ENCODE measurements at places on chromosomes 7 and 10. TPM values are rescaled to one million over a fixed set of nuclear protein-coding genes. Genes with fewer than 3 reads are reported as not detected.
A peak's percentile ranks its signal among the peaks of the same experiment; 100 is the strongest.

- peak; percentile 5 for DNase-seq
Measured at GRCh38 chr10:11024596-11024995, 6.9 kb downstream of the CELF2 start.

DNA sequence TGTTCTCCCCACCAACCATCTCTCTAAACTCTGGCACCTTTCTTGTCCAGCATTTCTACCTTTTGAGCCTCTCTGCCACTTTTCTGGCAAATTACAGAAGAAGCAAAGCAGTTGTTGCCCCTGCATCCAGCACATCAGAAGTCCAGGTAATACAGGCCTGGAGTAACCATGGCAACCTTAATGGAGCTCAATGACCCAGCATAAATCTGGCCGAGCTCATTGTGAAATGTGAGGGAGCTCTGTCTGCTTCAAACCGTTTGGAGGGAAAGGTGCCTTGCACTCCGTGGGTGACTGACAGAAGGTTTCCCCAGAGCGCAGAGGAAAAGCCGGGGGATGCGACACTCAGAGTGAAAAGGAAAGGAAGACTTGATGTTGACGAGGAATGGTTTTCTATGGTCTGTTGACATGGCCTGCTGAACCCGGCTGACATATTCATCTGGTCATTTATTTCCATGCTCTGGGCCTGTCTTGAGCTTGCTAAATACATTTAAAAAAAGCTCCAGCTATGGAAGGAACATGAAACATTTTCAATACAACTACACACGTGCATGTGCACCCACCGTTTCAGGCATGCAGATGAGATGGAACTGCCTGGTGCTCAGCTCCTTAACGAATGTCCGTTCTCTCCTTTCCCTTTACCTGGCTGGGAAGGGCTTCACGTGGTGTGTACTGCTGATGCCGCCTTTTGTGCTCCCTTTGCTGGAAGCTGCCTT lies 74.9 kb downstream of the ADRA2A start:
- DNase-seq = no peak

DNA sequence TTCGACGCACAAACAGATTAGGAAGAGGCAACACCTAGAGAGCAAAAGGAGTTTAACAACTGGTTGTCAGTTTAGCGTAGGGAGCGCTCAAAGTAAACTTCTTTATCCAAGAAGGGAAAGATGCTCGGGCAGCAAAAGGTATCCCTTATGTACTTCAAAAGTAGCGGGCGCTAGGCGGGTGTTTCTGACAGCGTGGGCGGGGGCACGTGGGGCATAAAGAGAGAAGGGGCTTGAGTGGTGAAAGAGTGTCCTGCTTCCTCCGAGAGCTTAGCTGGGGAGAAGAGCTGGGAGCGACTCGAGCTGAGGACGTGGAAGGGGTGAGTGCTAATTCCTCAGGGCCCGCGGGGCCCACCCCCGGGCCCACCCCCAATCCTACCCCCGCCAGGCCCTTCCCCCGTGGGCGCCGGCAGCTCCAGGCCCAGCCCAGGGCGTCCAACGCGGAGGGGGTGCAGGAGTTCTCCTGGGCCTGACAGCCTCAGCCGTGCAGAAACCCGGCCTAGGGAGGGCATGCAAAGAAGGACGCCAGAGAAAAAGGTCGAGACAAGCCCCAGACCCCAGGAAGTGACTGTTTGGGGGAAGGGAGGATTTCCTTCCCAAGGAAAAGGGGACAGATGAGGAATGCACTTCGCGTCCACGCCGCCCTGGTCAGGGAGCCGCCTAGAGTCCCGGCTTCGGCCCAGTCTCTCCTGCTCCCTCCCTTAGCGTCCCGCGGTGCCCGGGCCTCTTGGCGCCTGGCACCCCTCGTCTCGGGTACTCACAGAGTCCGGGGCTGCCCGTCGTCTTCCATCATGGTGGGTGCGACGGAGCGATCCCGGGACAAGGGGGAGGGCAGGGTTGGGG lies 868 bp downstream of the TIAL1 start:
- peak; percentile 34 for DNase-seq

DNA sequence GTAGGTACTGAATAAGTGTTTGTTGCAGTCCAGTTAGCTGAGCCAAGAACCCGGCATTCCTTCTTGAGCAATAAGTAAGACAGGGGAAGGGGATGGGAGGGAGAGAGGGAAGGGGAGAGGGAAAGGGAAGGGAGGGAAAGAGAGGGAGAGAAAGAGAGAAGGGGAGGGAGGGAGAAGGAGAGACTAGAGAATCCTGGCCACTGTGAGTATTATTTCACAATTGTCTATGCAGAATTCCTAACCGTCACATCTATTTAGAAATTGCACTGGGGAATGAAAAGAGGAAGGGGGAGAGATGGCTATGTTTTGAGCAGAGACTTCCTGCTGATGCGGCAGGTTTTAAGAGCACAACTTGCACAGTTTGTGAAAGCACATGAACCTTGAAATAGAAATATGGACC lies 251.4 kb upstream of the ZMIZ1 start:
- no peak for DNase-seq

DNA sequence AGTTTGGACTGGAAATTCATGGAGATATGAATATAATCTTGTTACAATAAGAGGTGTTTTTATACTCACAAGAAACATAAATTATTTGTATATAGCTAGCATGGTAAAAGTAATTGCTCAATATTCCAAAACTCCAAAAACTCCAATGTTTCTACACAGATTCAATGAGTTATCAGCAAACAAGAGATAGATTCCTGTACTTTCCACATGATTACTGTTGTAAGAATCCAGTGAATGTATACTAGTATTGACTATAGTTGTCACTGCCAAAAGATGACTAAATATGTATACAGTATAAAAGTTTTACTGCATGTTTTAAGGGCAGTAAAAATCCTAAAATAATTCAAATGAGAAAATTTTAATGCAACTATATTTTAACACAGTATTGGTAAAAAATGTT lies 10.7 kb downstream of the ATOH7 start:
- no peak for DNase-seq

GRCh38 chr10:67978749-67979148 lies 94.3 kb downstream of the SIRT1 start:
- no peak for DNase-seq

DNA sequence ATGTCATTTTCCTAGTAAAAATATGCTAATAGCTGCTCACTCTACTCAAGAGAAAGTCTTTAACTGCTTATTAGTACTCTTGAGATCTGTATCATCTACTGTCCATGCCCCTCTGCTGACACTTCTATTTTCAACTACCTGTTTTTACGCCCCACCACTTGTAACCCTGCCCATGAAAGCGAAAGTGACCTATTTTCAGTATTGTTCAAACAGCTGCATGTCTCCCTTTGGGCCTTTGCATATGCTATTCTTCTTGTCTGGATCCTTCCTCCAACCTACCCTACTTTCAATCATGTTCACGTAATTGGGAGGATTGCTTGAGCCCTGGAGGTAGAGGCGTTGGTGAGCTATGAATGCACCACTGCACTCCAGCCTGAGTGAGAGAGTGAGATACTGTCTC lies 1481.3 kb downstream of the GATA3 start:
- DNase-seq = no peak

DNA sequence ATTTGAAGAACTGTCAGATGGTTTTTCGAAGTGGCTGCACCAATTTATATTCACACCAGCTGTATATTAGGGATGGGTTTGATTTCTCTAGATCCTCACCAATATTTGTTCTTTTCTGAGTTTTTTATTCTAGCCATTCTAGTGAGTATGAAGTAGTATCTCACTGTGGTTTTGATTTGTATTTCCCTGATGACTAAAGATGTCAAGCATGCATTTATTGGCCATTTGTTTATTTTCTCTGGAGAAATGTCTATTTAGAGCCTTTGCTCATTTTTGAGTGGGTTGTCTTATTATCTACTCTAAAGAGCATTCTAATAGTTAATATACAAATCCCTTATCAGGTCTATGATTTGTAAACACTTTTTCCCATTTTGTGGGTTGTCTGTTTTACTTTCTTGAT lies 123.9 kb downstream of the PCLO start:
- no peak for DNase-seq

DNA sequence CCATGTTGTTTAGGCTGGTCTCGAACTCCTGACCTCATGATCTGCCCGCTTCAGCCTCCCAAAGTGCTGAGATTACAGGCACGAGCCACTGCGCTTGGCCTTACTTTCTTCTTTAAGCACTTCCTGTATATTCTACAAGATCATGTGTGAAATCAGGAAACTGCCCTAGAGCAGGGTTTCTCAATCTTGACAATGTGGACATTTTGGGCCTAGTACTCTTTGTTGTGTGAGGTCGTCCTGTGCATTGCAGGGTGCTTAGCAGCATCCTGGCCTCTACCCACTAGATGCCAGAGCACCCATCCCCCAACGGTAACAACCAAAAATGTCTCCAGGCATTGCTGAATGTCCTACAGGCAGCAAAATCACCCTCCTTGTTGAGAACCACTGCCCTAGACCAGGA lies 24.7 kb downstream of the RRP12 start:
- DNase-seq = no peak

- DNase-seq = no peak
Measured at GRCh38 chr7:131543298-131543697, 13.1 kb downstream of the PODXL start.

- no peak for DNase-seq
Measured at GRCh38 chr7:13901577-13901976, 87.9 kb downstream of the ETV1 start.

GRCh38 chr7:15284396-15284795 lies 277.4 kb downstream of the AGMO start:
- no peak for DNase-seq

GRCh38 chr10:49592726-49593563 lies 17.2 kb upstream of the SLC18A3 start:
- DNase-seq = peak; percentile 65

- DNase-seq = no peak
Measured at GRCh38 chr10:111525696-111526095, 448.9 kb downstream of the ADRA2A start.

DNA sequence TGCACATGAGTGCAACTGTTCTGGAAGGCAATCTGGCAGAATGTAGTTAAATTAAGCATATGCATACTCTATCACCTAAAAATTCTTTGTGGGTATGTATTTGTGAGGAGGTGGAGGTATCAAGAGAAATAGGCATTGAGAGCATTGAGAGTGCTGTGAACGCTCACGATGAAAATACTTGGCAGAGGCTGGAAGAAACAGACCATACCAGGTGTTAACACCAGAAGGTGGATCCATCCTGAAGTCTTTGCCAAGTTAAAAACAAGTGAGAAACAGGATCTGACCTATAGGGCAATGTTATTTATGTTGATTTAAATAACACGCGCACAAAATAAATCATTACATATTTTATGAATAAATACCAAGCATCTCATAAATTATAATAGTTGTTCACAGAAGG lies 311.6 kb downstream of the PCLO start:
- no peak for DNase-seq

The LOXL4 gene
- 0.87 TPM for total RNA-seq

The SAP25 gene
- total RNA-seq = not detected

The KAZALD1 gene
- total RNA-seq = 0.44 TPM
